ENCODE measurements at places on chromosomes 16 and 17.

GRCh38 chr16:63776034-63776433, 1345.8 kb downstream of the CDH11 start:
- no peak for DNase-seq

- no peak for DNase-seq
Observed at GRCh38 chr16:24409045-24409444, 130.3 kb upstream of the RBBP6 start.

GRCh38 chr16:69916462-69916861, 34.7 kb upstream of the CLEC18A start:
- no peak for DNase-seq

DNA sequence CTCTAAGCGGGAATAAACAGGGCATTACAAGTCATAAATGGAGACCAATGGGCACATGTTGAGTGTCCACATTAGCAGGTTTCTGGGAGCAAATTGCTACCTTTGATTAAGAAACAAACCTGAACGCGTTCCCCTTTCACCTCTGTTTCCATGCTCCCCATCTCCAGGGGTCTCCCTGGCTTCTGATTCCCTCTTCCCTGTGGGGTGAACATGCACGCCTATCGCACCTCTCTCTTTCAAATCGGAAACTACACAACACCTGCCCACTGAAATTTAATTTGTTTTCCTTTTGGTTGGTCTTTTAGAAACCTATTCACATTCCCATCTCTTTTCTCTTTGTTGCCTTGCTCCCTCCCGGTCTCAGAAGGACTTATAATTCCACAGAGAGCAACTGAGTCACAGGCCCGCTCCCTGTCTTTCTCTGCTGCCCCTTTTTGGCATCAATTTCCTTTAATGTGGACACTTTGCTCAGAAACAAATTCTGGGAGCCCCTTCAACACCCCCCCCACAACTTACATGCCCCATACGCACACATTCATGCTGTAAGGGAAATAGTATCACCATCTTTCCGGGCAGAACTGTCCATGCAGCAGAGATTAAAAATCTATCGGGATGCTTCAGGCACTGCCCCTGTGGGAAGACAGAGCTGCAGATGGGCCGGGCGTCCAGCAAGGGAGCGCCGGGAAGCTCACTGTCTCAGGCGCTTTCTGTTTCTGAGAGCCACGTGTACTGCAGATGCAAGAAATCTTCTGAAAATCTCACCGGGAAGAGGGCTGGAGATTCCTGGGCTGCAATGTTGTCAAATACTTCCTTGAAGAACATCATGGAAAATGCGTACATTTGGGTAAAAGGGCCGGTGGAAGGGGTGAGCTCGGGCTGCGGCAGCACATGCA, 7.2 kb upstream of the FOXF1 start:
- DNase-seq = no peak

DNA sequence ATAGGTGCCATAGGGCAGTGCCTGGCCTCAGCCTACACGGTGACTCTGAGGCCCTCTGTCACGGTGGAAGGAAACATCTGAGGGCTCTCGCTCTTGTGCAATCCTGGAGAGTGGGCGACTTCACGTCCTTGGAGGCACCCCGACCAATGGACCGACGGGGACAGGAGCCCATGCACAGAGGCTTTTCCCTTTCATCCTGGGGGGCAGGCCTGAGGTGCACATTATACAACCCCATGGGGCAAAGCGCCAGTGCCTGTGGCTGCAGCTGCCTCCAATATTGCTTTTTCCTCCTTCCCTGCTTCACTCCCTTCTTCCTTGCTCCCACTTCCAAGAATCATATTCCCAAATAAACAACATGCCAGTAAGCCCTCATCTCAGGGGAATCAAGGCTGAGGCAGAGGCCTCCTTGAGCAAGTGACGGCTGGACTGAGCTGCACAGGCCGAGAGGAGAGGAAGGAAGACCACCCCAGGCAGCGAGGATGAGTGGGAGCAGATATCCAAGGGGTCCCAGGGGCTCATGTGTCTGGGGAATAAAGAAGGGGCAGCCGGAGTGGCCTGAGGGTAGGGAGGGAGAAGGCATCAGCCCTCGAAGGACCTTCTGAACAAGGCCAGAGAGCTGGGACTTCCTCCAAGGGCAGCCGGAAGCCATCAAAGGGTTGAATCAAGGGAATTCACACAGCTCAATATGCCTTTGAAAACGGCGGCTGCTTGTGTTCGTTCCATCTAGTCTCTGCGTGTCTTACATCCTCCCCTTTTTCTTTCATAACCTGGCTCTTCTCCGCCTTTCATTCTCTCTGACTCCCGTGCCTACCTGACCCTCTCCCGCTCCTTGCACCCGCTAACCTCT, 42.6 kb upstream of the RPL38 start:
- DNase-seq = no peak

DNA sequence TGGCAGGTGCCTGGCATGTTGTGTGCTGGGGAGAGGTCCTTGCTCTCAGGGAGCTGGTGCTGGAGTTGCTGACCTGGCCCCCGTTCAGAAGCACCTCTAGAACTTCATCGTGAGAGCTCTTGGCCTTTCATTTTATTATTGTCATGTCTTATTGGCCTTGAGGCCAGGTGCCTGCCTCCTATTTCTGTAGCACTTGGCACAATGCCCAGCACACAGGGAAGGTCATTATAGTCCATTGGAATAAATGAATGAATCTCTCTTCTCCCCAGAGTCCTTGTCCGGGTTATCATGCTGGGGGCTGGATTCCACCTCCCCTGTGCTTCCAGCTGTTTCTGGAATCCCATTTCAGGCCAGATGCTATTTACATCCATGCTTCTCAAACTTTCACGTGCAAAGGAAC, 169.2 kb downstream of the HAPSTR1 start:
- DNase-seq = no peak

DNA sequence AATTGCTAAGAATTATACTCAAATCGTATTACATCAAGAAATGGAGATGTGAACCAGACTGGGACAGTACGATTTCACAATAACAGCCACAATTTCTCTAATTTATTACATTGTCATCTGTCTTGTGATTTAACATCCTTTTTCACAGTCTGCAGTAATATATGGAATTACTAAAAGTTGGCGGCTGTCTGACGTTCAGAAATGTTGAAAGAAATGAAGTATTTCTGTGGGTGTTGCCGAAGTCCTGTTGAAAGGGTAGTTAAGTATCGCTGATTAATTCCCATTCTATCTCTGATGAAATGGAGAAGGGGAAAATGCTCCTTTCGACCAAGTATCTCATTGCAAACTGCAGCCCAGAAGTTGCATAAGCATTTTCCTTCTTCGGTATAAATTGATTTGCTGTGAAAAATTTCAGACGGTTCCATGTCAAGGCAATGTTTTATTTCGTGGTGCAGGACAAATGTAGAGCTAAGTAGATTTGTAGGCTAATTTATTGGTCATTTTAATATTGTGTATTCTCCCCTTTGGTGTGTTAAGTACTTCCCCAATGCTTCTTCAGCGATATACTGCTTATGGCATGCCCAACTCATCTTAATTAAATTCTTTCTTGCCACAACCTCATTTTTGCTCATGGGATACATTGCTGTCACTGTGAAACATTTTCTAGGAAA, 775.2 kb upstream of the RBFOX1 start:
- DNase-seq = peak; percentile 48

DNA sequence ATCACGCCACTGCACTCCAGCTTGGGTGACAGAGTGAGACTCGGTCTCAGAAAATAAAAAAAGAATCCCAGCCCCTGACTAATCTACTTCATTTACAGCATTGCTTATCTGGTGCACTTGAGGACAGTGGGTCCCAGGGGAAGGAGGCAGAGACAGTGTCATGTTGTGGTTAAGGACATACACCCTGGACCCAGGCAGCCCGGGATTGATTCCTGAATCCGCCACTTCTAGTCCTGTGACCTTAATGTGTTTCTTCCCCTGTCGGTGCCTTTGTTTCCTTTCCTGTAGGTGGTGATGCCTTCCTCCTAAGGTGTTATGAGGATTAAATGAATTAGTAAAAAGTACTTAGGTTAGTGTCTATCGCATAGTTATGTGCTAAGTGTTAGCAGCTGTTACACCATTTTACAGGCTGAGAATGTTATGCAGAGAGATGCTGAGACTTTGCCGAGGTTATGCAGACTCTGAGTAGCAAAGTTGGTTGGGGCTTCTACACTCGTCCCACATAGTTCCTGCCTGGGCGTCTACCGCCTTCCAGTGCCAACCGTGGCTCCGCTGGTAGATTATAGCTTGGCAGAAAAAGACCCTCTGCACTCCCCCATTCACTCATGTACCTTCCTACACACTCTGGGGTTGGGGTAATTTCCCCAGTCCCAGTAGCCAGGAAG, 74.8 kb downstream of the RAB11FIP4 start:
- DNase-seq = no peak

- peak; percentile 73 for DNase-seq
Observed at GRCh38 chr17:39621523-39622379, 5.0 kb upstream of the PPP1R1B start.

DNA sequence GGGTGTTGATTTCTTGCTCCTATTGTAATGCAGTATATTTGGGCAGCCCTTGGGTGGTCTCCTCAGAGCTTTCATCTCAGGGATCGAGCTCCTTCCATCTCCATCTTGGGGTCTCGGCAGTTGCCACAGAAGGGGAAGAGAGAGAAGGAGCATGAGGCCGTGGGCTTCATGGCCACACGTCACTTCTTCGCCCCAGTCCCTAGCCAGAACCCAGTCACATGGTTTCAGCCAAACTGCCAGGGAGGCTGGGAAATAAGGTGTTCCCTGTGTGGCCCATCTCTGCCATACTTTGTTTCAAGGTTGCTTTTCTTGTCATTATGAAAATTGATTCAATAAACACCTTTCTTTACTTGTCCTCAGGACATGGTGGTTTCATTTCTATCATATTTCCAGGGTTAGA, 68.4 kb upstream of the NKD1 start:
- DNase-seq = no peak

GRCh38 chr17:74218436-74218835, 5.1 kb downstream of the TTYH2 start:
- no peak for DNase-seq

DNA sequence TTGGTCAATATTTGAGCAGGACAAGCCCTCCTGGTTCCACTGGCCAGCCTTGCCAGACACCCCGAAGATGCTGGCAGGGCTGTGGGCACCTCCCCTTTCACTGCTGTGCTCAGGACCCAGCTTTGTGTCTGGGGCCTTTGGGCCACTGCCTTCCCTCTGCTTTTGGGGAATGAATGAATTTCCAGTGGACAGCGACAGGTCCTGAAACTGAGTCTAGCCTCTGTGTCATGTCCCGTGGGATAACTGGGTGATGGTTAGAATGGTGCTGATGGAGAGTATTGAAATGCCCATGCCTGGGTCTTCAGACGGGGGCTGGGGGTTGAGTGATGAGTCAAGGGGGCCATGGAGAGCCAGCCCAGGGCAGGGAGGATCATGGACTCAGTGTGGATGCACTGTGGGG, 135.8 kb downstream of the FOXL1 start:
- DNase-seq = no peak

DNA sequence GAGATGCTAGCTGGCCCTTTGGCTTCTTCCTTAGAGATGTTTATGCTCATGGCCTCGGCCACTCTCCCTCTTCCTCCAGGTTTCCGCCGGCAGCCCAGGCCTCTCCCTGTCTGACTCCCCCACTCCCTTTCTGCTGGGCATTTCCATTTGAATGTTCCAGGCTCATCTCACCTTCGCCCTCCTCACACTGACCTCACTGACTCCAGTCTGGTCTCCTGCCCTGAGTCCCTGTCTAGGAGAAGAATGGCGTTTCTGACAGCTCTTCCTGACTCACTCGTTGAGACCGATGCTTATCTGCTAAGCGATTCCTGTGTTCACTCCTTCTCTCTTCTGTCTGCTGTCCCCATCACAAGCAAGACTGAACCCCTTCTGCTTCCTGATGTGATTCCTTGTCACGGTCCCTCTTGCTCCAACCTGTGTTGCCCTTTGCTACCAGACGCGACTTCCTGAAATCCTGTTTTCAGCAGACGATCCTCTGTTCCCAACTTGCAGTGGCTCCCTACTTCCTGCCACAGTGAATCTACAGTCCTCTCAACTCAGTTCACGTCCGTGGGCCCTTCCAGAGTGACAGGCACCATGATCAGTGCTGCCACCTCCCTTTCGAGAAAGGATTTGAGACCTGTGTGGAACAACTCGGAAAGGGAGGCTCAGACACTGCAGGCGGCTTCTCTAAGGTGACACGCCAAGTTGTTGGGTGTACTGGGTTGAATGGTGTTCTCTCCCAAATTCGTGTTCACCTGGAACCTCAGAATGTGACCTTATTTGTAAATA, 176.4 kb downstream of the MSI2 start:
- no peak for DNase-seq

DNA sequence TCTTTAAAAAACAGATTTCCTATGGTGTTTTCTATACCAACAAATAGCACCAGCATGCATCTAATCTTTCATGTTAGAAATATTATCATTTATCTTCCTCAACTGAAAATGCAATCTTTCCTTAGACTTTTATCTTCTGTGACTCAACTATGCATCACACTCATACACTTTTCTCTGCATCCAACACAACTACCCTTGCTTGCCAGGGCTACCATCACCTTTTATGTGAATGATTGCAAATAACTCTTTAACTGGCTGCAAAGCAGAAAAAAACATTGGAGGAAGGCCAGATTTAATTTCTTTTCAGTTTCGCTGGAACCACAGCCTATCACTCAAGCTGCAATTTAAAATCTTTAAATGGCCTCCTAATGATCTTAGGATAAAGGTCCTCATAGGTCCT, 212.9 kb downstream of the CDH8 start:
- DNase-seq = no peak

DNA sequence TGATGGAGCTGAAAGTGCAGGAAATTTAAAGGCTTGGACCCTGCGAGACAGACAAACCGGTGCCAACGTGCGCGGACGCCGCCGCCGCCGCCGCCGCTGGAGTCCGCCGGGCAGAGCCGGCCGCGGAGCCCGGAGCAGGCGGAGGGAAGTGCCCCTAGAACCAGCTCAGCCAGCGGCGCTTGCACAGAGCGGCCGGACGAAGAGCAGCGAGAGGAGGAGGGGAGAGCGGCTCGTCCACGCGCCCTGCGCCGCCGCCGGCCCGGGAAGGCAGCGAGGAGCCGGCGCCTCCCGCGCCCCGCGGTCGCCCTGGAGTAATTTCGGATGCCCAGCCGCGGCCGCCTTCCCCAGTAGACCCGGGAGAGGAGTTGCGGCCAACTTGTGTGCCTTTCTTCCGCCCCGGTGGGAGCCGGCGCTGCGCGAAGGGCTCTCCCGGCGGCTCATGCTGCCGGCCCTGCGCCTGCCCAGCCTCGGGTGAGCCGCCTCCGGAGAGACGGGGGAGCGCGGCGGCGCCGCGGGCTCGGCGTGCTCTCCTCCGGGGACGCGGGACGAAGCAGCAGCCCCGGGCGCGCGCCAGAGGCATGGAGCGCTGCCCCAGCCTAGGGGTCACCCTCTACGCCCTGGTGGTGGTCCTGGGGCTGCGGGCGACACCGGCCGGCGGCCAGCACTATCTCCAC, at the start of gene NOG:
NOG (plus strand) TSS at position 54 of the 674 bp plus-strand sequence; CDS start at position 579, 525 bp downstream.
- DNase-seq = peak; percentile 66

- peak; percentile 9 for DNase-seq
Observed at GRCh38 chr16:75218256-75219076, at the start of gene CTRB1. Gene CTRB1, plus strand, starts transcription at chr16:75218988. Its CDS starts 20 bp downstream, at chr16:75219008.

GRCh38 chr16:11413907-11414595, 68.8 kb downstream of the RMI2 start:
- no peak for DNase-seq

GRCh38 chr17:40316571-40317344, 7.8 kb downstream of the RARA start:
- DNase-seq = peak; percentile 47

Data from inflammatory macrophage treated with lipopolysaccharide for 4 hours (primary cell).